ENCODE measurements at places on chromosomes 7 and 10.
A peak's percentile ranks its signal among the peaks of the same experiment; 100 is the strongest.

DNA sequence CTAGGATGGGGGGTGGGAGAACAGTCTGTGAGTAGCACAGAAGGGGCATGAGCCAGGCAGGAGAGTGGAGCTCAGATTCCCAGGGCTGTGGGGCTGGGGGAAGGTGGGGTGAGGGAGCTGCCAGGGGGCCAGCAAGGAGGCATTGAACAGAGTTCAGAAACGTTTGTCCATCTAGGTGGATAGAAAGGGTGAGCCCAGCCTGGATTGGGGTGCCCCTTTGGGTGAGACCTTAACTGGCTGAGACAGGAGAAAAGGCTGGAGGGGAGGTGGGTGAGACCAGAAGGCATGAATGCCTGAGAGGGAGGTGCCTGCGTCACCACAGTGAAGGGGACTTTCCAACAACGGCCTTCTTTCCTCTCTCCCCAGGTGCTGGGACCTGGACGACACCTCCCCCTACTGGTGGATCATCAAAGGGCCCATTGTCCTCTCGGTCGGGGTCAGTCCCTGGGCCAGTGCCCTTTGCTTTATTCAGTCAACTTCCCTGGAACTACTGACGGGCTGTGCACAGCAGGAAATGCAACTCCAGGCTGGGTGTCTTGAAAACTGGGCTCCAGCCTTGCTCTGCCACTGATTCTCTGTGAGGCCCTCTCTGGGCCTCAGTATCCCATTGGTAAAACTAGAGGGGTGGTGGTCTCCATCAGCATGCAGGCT is 11.0 kb downstream of the GHRHR start:
- DNase-seq: peak; percentile 21

DNA sequence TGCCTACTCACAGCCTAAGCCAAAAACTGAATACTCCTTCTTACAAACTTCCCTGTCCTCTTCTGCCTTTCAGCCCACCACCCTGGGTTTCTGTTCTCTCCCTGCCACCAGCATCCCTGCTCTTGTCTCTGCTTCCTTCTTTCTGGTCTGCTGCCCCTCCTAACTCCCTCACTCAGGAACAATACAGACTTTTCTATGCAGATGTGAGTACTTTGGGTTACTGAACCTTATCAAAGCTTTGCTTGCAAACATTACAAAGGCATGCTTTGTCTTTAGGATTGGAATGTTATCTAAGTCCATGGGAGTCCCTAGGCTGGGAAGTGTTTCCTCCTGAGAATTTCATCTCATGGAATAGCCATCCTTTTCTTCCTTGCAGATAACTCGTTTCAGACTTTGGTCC is 28.9 kb downstream of the CNNM1 start:
- DNase-seq: no peak

GRCh38 chr10:122264436-122264835 is 6.7 kb upstream of the BTBD16 start:
- DNase-seq: no peak

DNA sequence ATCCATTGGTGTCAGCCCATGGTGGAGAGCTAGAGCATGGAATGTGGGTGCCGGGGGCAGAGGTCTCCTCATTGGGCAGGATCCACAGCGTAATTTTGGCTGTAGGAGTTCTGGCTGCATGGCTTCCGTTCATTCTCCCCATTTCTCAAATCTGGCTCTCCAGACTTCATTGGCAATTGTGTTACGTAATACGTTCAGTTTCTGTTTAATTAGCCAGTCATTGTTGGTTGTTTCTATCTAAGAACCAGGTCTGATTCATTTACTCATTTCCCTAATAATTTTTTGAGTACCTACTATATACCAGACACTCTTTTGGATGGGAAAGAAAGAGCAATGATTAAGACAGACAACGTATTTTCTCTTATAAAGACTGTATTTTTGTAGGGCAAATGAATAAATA is 299.6 kb downstream of the CSTF2T start:
- no peak for DNase-seq

GRCh38 chr10:88221010-88221973 is 357.9 kb downstream of the PTEN start:
- no peak for DNase-seq

DNA sequence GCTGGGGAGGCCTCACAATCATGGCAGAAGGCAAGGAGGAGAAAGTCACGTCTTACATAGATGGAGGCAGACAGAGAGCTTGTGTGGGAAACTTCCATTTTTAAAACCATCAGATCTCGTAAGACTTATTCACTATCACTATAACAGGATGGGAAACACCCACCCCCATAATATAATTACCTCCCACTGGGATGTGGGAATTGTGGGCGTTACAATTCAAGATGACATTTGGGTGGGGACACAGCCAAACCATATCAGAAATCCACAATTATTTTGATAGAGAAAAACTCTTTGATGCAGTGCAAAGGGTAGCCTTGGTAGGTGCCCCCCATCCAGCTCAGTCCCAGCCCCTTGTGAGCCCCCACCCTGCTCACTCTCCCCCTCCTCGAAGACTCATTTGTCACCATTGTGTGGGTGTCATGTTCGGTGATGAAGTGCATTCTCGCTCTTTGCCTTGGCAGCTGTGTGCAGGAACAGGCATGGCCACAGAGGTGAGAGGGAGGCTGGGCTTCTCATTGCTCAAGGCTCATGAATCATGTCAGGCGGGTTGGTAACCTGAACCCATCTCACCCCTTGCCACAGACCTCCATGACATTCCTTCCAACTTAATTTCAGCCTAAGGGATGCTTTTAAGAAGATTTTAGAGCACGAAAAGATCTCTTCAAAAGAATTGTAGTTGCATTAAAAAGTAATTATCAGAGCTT is 75.9 kb downstream of the BUB3 start:
- DNase-seq: no peak

DNA sequence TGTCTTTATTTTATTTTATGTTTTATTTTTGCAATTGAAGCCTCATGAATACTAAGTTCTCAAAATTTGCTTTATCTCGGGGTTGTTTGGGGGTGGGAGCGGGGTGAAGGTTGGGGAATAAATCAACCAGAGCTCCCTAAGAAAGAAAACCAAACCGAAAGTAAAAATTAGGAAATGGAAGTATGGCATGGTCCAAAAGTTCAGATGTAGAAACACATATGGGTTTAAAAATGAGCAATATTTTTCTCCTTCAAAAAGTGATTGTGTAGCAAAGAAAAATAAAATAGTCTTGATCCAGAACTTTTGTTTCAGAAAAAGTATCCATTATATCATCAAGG is 177.4 kb upstream of the PLXDC2 start:
- no peak for DNase-seq

DNA sequence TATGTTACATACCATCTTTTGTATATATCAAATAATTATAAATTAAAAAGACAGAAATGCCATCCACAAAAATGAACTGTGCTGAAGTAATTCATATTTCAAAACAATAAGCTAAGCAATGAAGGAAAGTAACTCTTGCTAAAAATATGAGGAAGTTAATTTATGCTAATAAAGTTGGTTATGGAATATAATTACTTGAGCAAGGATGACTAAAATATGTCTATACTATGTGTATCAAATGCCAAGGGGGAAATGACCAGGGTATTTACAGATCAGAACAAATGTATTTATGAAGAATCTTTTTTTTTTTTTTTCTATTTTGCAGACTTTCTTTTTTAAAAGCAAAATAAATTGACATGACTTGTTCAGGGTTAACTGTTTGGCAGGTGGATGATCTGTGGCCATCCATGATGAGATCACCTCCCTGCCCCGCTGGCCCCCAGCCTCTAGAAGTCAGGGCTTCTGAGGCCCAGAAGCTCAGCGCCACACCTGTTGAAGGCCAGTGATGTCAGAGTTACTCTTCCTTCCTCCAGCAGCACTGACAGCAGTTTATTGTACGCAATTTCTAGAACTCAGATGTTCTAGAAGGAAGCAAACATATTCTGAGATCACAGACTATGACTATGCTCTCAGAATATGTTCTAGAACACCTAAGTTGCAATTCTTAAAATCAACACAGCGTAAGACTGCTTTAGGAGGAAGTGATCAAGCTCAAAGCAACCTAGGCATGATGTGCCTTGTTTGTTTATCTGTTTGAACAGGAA is 196.1 kb upstream of the KLF14 start:
- DNase-seq: no peak

GRCh38 chr10:51806079-51806835 is 106.9 kb upstream of the CSTF2T start:
- no peak for DNase-seq

GRCh38 chr10:86169506-86170254 is 196.9 kb downstream of the GRID1 start:
- DNase-seq: no peak

DNA sequence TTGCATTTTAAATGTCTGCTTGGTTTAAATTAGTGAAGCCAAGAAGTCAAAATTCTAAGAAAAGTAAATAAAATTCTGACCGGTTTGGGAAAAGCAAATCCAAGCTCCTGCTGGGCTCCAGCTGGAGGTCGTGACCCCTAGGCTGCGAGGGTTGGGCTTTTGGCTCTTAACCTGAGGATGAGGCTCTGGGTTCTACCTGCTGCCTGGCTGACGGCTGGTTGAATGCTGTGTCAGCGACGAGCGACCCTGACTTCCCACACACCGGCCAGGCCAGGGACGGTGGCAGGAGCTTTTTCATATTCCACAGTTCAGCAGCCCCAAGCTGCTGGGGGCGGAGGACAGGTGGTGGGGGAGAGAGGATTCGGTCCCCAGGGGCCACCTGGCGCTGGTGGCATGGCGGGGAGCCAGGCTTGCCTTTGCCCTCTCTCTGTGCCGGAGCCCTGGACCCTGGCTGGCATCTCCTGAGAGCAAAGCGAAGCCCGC is 843 bp upstream of the PLPP4 start:
- no peak for DNase-seq
